Naive thymus-derived CD8-positive, alpha-beta T cell (primary cell): ENCODE measurements at places on chromosomes 11 and 22. TPM values are rescaled to one million over a fixed set of nuclear protein-coding genes. Genes with fewer than 3 reads are reported as not detected.
A peak's percentile ranks its signal among the peaks of the same experiment; 100 is the strongest.

DNA sequence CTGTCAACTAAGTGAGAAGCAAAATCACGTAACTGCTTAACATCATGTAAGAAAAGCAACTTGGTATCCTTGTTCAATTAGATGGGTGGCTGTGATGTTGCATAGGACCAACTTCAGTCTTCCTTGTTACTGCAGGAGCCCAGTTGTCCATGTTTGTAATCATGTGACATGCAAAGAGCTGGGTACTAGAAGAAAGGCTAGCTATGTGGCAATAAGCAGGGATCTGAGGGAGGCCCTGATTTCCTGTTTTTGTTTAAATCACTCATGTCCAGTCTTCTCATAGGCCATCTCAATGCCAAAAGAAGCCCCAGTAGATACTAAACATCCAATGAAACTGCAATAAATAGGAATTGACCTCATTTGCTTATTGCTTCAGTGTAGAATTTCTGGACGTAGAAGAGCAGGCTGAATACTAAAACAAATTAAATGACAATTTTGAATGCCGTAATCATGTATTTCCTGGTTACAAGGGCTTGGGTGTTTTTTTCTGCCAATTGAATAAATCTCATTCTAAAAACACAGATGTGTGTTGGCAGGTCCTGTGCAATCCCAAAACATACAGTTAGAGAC lies 140.8 kb upstream of the ARHGAP20 start:
- peaks cover 4% of the 10 kb centered on the region for H3K27me3 ChIP-seq
- peaks cover 4% of the 10 kb centered on the region for H3K36me3 ChIP-seq
- no peak for DNase-seq
- peaks cover 3% of the 10 kb centered on the region for H3K4me1 ChIP-seq
- no peak overlapping the region for H3K4me3 ChIP-seq

DNA sequence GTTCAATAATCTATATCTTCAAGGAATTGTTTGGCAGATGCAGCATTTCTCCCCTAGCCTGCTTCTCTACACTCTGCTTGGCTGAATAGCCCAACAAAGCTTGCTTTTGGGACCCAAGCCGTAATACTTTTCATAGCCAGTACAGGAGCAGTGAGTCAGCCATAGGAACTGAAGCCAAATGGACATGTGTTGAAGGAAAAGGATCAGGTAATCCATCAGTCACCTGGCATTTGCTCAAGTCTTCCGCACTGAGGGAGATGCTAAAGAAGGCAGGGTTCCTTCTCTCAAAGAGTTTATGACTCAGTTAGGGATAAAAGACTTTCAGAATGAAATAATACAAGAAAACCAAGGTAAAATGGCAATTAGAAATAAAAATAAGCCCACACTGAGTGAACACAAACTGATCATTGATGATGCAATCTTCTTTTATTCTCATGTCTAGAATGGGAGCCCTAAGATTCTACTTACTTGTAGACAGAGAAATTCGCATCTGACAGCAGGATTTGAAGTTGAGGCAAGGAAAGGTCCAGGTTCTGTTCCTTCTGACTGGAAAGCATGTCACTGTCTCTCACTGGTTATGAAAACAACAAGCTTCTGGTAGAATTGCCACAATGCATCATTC lies 13.2 kb downstream of the C11orf87 start:
- no peak overlapping the region for H3K4me3 ChIP-seq
- H3K27ac ChIP-seq: no peak overlapping the region
- DNase-seq: no peak
- H3K27me3 ChIP-seq: peaks cover 9% of the 10 kb centered on the region
- H3K4me1 ChIP-seq: no peaks in the 10 kb centered on the region
- no peaks in the 10 kb centered on the region for H3K36me3 ChIP-seq

DNA sequence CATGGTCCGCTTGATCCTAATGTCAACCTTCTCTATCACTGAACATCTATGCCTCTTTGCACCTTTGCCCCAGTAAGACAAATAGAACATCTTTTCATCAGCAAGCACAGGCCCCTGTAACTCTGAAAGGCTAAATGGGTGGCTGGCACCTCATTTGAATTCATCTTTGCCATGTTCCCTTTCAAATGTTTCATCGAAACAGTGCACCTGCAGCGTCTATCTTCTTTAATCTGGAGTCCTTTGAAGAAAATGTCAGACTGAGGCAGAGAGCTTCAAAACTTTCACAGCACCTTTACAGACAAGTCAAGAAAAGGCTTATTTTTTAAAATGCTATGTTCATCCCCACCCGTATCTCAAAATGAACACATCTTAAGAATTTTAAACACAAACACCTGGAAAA lies 3.4 kb downstream of the MPPED2 start:
- H3K36me3 ChIP-seq: no peaks in the 10 kb centered on the region
- no peak overlapping the region for H3K27ac ChIP-seq
- DNase-seq: no peak
- H3K4me3 ChIP-seq: no peak overlapping the region

GRCh38 chr11:48006301-48006992 lies 26.1 kb downstream of the PTPRJ start:
- peak overlapping the region; percentile 94 for H3K27ac ChIP-seq
- peak overlapping the region; percentile 64 for H3K4me3 ChIP-seq
- H3K4me1 ChIP-seq: peaks cover 76% of the 10 kb centered on the region
- no peaks in the 10 kb centered on the region for H3K36me3 ChIP-seq
- no peaks in the 10 kb centered on the region for H3K27me3 ChIP-seq
- no peak for DNase-seq

DNA sequence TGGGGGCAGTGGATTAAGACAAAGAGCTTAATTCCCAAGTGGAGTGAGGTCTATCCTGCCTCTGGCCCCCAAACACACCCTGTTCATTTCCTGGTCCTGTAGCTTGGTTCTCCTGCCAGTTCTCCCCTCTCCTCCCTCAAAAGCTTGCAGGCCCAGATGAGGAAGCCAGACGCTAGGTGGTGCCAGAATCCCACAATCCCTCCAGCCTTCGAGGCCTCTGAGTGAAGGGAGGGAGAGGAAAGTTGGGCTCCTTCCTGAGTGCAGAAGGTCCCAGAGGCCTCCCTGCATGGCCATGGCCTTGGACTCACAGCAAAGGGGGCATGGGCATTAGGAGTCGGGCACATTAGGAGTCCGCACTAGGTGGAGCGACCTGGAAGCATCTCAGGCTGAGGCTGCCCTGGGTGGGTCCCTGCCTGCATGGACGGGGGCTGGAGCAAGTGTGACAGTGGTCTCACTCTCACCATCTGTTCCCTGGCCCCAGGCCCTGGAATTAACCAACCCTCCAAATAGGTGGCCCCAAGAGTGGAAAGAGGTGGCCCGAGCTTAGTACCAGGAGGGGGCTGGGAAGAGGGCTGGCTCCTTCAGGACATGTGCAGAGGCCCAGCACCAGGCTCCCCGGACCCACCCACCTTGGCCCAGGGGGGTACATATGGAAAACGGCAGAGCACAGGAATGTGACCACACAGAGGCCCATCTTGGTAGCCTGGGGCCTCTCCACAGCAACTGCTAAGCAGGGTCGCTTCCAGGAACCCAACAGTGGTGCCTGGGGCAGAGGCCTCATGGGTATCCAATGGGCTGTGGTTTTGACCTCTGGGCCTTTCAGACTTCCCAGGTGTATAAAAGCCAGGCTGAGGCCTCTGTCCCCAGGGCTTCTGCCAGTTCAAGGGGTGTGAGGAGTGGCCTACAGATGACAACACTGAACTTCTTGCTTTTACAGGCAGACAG lies 5.2 kb downstream of the FXYD2 start:
- H3K27me3 ChIP-seq: no peaks in the 10 kb centered on the region
- peaks cover 27% of the 10 kb centered on the region for H3K4me1 ChIP-seq
- no peak overlapping the region for H3K4me3 ChIP-seq
- H3K36me3 ChIP-seq: peaks cover 3% of the 10 kb centered on the region
- H3K27ac ChIP-seq: peak overlapping the region; percentile 26
- DNase-seq: peak; percentile 49

DNA sequence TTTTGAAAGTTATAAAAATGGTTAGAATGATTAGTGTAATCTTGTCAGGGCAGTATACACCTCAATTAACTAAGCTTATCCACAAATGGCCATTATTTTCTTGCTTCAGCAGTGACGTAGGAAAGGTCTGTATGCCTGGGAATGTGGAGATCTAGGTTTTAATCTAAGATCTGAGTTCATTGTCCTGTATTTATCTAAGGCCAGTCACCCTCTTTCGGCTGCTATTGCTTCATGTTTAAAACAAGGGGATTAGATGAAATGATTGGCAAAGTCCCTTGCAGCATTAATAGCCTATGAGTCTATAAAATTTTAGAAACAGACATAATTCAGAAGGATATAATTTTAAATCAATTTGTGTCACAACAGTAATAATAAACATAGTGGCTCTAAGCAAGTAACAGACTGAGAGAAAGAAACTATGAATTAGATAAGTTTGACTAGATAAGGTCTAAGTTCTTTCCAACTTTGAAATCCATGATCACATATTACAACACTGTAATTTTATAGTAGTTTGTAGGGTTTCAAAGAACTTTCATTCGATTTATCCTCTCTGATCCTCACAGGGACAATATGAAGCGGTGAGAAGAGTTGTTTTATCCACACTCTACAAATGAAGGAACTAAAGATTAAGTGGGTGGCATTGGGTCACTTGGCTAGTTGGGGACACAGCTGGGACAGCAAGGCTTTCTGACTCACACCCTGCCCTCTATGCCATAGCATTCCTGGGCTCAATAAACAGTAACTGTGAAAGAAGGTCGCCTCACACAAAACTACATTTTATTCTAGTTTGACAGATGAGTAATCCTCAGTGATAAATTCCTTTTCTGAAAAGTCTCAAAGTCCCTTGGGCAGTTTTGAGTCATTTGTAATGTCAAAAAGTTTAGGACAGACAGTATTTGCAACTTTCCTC lies 60.6 kb upstream of the RDX start:
- H3K27ac ChIP-seq: no peak overlapping the region
- H3K4me3 ChIP-seq: no peak overlapping the region
- no peaks in the 10 kb centered on the region for H3K36me3 ChIP-seq
- DNase-seq: no peak

GRCh38 chr22:49632199-49633009 lies 195.3 kb downstream of the BRD1 start:
- H3K27ac ChIP-seq: no peak overlapping the region
- H3K4me3 ChIP-seq: no peak overlapping the region
- H3K36me3 ChIP-seq: no peaks in the 10 kb centered on the region
- no peaks in the 10 kb centered on the region for H3K27me3 ChIP-seq
- DNase-seq: no peak

The TUT1 gene
- polyA plus RNA-seq: 12.8 TPM

The PARVG gene
- polyA plus RNA-seq: 67.0 TPM
